ENCODE measurements at places on chromosomes 11 and 22. TPM values are rescaled to one million over a fixed set of nuclear protein-coding genes. Genes with fewer than 3 reads are reported as not detected.

The MN1 gene
- 22.3 TPM for total RNA-seq

The MSANTD2 gene
- total RNA-seq = 3.4 TPM

The CCDC116 gene
- not detected for total RNA-seq

The TRIM6 gene
- 2.8 TPM for total RNA-seq

The E2F8 gene
- total RNA-seq = 1.0 TPM

The INS gene
- not detected for total RNA-seq

The FOLR1 gene
- total RNA-seq = not detected

The SUSD2 gene
- 0.16 TPM for total RNA-seq

The HPX gene
- not detected for total RNA-seq

The CCDC90B gene
- total RNA-seq = 45.4 TPM

The LAMTOR1 gene
- 204 TPM for total RNA-seq

The FAM181B gene
- 1.2 TPM for total RNA-seq

The SPTBN2 gene
- total RNA-seq = 26.7 TPM

The PARVG gene
- not detected for total RNA-seq

The SLC22A8 gene
- total RNA-seq = not detected

The OR5B3 gene
- total RNA-seq = not detected

The FDXACB1 gene
- 3.0 TPM for total RNA-seq

The TRIM44 gene
- 21.7 TPM for total RNA-seq

The COMMD9 gene
- 21.7 TPM for total RNA-seq

The OR52I1 gene
- total RNA-seq = not detected

The SCGB2A2 gene
- not detected for total RNA-seq

The LRRC56 gene
- total RNA-seq = 0.34 TPM

The WT1 gene
- not detected for total RNA-seq

The PATE3 gene
- not detected for total RNA-seq

The NNMT gene
- total RNA-seq = 97.5 TPM

The MIOX gene
- total RNA-seq = not detected

The POU2AF2 gene
- total RNA-seq = not detected

The JHY gene
- total RNA-seq = 2.0 TPM

The TIMP3 gene
- 47.5 TPM for total RNA-seq

The RNF215 gene
- total RNA-seq = 12.7 TPM

The SLC25A45 gene
- 0.23 TPM for total RNA-seq

The CD151 gene
- 530 TPM for total RNA-seq

The NRXN2 gene
- total RNA-seq = 0.04 TPM

The NTM gene
- 17.3 TPM for total RNA-seq

The NPAT gene
- 6.4 TPM for total RNA-seq

The APOA1 gene
- total RNA-seq = not detected

The MAPK11 gene
- total RNA-seq = 6.6 TPM

The A4GALT gene
- 5.4 TPM for total RNA-seq

The OSBP2 gene
- 18.6 TPM for total RNA-seq

The FIBIN gene
- 0.46 TPM for total RNA-seq

The LRP4 gene
- 9.6 TPM for total RNA-seq

The PKDREJ gene
- total RNA-seq = not detected

The PKP3 gene
- 373 TPM for total RNA-seq

The MUC15 gene
- total RNA-seq = 0.16 TPM

The GNAZ gene
- total RNA-seq = not detected

The CDC45 gene
- 13.1 TPM for total RNA-seq

The SPDYC gene
- total RNA-seq = not detected

The OR51B5 gene
- total RNA-seq = not detected

The PLAAT5 gene
- not detected for total RNA-seq

The OR51E1 gene
- total RNA-seq = not detected

The SYT13 gene
- total RNA-seq = not detected

The CRYAB gene
- 6.6 TPM for total RNA-seq

The IGLL1 gene
- not detected for total RNA-seq

The PKNOX2 gene
- not detected for total RNA-seq

The RELT gene
- 10.5 TPM for total RNA-seq

The KCTD17 gene
- total RNA-seq = 19.0 TPM

All from hair follicular keratinocyte (primary cell).